ENCODE measurements at places on chromosomes 1 and 21.

DNA sequence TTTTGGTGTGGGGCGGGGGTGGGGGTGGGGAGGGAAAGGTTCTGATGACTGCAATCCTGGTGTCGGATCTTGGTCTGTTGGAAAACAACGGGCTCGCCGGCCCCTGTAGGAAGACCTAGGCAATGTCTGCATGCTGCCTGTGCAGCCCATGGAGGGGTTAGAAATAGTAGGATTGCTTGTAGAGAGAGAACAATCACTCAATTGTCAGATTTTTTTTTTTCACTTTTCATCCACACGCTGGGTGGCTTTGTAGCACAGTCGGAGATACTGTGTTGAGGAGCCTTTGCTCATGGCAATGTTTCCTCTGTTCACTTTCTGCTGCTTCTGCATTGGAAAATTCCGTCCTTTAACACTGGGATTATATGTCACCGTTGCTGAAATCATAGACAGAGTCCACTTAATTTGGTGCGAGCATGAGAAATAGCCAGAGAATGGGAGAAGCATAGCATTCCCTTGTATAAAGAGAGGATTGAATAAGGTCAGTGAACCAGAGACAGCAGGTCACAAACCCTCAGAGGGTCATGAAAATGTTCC lies 107.5 kb downstream of the MRPS6 start:
- DNase-seq = peak; percentile 74

- no peak for DNase-seq
Observed at GRCh38 chr1:30847358-30847972, 61.1 kb downstream of the SDC3 start.

- DNase-seq = peak; percentile 72
Observed at GRCh38 chr21:25895565-25896205, 160.9 kb downstream of the GABPA start.

GRCh38 chr1:114346480-114347029 lies 164.4 kb downstream of the TRIM33 start:
- peak; percentile 98 for DNase-seq

DNA sequence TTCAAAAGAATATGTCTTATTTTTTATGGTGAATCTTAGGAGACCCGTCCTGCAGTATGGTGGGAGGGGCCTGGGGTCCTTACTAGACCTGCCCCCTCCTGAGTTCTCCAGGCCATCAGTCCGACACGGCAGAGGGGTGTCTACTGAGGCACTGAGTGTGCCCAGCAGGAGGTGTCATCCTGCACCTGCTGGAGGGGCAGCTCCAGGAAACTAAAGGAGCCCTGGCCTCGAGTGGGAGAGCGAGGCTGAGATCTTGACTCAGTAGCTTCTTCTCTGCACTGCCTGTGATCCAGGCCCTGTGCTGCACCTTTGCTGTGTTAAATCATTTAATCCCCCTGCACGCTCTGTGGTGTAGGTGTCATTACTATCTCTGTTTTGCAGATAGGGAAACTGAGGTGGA lies 587.7 kb downstream of the PTPRU start:
- no peak for DNase-seq

DNA sequence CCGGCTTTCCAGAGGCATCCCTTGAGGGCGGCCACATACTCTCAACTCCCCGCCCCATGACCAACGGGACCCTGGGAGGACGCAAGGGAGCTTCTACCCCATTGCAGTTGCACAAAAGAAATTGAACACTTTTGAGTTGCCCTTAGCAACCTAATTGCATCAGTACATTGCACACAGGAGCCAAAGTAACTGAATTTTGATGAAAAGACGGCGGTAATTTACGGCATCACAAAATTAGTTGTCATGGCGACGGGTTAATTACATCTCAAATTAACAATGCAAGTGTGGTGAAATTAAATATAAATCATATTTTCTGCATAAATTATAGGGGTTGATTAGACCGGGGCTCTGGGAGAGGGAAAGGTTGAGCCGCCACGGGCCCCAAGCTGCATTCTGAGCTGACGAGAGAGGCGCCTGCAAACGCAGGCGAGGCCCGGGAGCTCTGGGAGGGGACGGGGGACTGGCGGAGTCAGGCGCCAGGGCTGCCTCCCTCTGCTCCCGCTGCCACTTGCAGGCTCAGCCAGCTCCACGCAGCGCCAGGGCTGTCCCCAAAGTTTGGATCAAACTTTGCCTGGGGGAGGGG lies 61.4 kb downstream of the CASZ1 start:
- peak; percentile 85 for DNase-seq

- DNase-seq = no peak
Observed at GRCh38 chr1:24412408-24412807, 1.2 kb downstream of the STPG1 start.

DNA sequence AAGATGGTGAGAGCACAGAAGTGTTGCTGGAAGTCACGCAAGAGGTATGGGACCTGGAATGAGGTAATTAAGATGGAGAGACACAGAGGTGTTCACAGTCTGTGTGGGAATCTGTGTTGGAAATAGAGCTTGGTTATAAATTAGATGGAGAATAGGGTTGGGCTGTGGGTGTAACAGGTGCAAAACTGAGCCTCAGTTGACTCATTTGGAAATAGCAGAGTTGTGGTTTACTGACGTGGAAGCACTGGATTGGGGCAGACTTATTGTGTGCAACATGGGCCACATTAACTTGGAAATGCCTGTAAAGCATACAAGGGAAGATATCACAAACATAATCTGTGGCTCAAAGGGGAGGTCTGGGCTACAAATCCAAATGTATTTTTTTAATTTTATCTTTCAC lies 13.0 kb downstream of the CAMSAP2 start:
- DNase-seq = no peak
